Activated naive CD8-positive, alpha-beta T cell treated with anti-CD3 and anti-CD28 coated beads, Interleukin-2, amount 50 U/mL, for 16 hours (primary cell): ENCODE measurements at places on chromosomes 13 and 19.
A peak's percentile ranks its signal among the peaks of the same experiment; 100 is the strongest.

DNA sequence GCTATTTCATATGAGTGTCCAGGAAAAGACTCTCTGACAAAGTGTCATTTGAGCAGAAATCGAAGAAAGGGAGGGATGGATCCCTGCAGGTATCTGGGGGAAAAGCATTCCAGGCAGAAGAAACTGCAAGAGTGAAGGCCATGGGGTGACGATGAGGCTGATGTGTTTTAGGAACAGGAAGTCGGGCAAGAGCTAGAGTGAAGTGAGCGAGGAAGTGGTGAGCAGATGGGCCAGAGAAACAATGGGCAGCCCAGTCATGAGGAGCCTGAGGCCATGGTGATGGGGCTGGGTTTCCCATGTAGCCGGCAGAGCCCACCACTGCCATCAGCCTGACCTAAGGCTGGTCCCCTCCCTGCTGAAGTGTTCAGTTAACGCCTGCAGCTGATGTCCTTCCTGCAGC is 150.2 kb downstream of the TNFSF13B start:
- no peak for DNase-seq

GRCh38 chr13:59747529-59747928 is 416.2 kb downstream of the DIAPH3 start:
- DNase-seq: no peak

DNA sequence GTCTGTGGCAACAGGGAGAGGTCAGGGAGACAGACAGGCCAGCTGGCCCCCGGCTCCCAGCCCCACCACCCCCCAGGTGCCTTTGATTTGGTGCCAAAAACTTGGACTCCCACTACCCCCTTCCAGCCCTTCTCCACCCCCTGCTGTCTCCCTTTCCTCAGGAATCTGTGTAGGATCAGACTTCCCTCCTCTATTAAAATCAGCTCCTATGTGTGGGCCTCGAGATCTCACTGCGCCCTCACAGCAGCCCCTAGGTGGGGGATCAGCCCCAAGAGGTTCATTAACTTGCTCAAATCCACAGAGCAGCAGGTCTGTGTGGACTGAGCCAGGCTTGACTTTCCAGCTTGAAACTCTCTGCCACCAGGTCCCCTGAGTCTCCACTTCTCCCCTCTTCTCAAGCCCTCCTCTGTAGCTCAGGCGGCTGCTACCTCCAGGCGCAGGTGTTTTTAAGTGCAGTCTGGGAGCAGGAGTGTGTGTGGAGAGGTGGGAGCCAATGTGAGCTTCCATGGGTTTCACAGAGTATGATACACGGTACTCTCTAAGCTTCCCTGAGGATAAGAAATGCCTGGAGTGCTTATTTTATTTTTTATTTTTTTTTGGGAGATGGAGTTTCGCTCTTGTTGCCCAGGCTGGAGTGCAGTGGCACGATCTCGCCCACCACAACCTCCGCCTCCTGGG is 1.7 kb downstream of the GAPDHS start:
- no peak for DNase-seq

DNA sequence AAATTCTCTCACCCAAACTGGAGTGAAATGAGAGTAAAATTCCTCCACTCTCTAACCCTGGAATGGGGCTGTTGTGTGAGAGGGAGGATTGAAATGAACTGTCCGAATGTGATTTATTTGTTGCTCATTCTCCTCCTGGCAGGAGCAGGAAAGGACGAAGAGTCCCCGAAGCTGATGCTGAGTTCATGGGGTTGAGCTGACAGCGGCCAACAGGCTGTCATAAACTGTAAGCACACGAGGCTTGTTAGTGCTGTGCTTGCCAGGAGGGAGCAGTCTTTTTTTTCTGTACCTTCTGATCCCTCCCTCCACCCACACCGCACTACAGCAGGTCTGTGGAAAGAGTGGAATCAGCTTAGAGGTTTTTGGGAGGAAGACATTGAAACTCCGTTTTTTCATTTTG is 33.1 kb upstream of the ZNF331 start:
- no peak for DNase-seq

DNA sequence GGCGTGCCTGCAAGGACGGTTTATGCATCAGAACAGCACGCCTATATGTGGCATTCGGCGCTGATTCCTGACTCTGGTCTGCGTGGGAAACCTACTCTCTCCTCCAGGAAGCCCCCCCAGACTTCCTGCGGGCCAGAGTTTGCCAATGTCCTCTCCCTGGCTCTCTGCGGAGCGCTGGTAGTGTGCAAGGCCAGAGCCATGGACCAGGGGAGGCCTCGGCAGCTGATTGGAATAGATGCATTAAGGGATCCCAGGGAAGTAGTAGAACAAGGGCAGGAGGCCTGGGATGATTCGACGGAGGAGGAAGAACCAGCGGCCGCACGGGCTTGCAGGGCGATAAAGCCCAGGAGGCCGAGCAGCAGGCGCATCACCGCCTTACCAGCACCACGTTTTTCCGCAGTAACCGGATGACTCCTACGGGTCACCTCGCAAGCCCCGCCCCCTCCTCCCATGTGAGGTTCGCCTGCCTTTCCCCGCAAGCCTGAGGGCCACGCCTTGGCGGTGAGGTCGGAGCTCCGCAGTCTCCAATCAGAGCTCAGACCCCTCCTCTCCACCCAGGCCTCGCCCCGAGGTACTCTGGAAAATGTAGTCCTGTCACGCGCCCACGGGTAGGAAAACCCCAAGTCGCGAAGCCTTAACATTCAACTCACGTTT is 5.0 kb downstream of the CLEC11A start:
- peak; percentile 94 for DNase-seq

DNA sequence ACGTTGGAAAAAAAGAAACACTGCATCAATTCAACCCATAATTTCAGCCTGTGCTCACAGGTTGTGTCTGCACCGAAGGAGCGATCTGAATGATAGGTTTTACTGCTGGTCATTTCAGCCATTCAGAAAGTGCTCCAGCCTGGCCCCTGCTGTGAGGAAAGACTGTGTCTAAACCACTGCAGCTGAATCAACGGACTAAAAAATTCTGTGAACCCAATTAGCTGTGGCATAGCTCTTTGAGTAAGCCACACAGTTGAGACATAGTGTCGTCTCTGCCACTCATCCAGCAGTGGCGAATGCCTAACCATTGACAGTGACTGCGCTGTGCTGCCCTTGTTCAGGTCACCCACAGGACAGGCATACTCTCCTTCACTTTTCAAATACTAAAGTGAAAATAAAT is 179.8 kb downstream of the COG6 start:
- no peak for DNase-seq

GRCh38 chr19:11710313-11710712 is 28.4 kb downstream of the ZNF823 start:
- no peak for DNase-seq

- no peak for DNase-seq
Observed at GRCh38 chr19:40217934-40218890, at the start of gene TTC9B. TTC9B (minus strand) TSS chr19:40218384; CDS start chr19:40218381, 3 bp downstream.

GRCh38 chr13:20824762-20825476 is 51.2 kb upstream of the EEF1AKMT1 start:
- no peak for DNase-seq

DNA sequence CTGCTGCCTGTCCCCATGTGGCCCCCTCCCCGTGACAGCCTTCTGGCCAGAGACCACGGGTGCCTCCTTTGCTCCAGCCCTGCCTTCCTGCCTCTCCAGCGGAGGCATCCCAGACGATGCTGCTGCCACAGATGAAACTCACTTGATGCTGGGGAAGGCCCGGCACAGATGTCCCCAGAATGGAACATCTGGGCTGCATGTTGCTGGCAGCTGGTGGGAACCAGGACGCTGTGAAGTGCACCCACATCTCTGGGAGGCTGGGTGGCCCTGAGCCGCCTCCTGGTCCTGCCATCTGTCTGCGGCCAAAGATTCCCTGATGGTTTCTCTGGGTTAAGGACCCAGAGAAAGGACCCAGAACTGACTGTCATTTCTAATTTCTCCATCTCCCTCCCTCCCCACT is 51.9 kb upstream of the PTPRS start:
- no peak for DNase-seq

DNA sequence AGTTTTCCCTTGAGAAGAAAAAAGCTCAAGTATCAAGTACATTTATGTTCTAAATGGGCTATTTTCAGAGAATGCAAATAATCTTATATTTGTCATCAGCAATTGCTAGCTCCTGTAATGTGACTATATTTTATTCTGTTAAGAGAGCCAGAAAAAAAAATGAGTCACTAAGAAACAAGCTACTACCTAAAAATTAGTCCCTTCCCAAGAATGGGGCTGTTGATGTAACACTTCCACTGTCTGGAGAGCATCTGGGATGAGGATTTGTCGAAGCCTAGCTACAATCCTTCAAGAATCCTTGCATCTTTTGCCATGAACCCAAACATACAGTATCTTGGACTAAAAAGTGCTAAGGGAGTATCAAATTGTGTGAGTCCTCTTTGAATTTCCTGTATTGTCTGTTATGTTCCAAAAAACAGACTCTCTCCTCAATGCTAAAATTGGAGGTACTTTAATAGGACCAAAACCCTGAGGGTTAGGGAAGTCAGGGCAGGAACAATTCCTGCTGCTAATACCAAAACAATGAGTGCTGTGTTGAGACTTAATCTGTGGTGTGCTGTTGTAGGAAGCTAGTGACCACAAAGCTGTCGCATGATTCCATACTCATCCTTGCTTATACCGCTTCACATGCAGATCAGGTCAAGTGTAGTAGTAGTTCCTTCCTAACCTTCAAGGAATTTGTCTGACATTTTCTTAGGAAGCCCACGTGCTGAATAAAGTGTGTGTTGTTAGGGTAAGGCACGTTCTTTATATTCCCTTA is 4.9 kb upstream of the ZC3H13 start:
- DNase-seq: no peak

GRCh38 chr19:2270423-2271233 is 11.3 kb downstream of the PEAK3 start:
- peak; percentile 38 for DNase-seq
